Nucleus accumbens (tissue), 56 donors: ENCODE measurements at places on chromosomes 12 and 14.

- no peak for DNase-seq
Measured at GRCh38 chr12:59023861-59024424, 103.6 kb upstream of the LRIG3 start.

GRCh38 chr12:17595111-17595510 lies 494.9 kb downstream of the RERGL start:
- no peak for DNase-seq

DNA sequence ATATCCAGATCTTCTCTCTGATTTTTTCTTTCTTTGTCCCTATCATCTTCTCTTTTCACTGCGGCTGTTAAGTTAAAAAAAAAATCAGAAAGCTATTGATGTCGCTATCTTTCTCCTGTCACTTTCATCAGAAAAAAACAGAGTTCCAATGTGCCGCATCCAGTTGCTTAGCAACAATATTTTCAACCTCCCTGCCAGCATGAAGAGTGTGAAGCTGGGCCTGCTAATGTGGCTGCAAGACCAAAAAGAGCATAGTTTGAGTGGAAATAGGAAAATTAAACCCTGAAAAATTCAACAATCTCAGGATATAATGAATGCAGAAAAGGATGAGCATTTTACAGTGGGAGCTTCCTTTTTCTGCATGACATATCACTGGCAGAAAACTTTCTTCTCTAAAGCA lies 1025.4 kb upstream of the LRFN5 start:
- DNase-seq: no peak

DNA sequence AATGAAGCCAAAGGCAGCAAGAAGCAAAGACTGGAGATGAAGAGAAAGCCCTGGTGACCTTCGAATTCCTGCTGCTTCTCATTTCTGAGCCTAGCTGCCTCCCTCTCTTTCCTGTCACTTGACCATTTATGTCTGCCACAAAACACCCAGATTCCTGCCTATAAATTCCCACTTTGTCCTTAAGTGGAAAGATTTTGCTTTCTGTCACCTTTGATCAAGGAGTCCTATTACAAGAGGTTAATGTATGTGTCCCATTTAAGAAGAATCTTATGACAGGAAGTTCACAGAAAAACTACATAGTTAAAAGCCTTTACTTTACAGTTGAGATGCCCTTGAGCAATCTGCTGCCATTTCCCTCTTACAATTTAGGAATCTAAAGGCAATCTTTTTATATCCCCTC lies 155.7 kb downstream of the GALC start:
- no peak for DNase-seq

- no peak for DNase-seq
Measured at GRCh38 chr14:38090506-38090905, 117.2 kb upstream of the SSTR1 start.

GRCh38 chr14:45136399-45136798 lies 669 bp downstream of the FANCM start:
- DNase-seq: no peak
